A673 (cell line): ENCODE measurements at places on chromosomes 5 and 9.

GRCh38 chr5:179766726-179767455 lies 26.9 kb upstream of the LTC4S start:
- no peak for DNase-seq

DNA sequence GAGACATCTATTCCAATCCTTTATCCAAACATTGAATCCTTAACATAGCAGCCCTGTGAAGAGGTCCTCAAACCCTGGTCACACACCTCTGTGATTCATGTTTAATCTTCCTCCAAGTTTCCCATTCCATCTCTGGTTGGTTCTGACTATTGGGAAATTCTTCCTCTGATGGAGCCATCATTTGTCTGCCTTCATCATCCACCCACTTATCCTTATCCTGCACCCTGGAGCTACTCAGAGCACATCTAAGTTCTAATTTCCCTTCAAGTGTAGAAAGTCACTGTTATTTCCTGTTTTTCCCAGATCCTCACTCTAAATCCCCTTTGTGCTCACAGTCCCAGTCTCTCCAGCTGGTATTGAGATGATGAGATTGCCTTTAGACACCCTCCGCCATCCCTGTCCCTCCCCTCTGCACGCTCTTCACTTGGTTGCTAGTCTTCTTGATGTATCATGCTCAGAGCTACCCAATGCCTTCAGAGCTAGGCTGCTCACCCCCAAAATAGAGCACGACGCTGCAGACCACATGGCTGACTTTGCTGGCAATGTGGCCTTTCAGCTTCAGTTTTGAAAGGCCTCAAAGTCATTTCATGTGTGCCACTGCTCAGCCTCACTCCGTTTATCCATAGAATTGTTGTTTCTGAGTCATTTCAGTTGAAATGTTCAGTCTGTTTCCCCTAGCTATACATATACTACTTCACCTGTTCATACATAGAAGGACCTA lies 154.3 kb downstream of the PALM2AKAP2 start:
- DNase-seq, result no peak

DNA sequence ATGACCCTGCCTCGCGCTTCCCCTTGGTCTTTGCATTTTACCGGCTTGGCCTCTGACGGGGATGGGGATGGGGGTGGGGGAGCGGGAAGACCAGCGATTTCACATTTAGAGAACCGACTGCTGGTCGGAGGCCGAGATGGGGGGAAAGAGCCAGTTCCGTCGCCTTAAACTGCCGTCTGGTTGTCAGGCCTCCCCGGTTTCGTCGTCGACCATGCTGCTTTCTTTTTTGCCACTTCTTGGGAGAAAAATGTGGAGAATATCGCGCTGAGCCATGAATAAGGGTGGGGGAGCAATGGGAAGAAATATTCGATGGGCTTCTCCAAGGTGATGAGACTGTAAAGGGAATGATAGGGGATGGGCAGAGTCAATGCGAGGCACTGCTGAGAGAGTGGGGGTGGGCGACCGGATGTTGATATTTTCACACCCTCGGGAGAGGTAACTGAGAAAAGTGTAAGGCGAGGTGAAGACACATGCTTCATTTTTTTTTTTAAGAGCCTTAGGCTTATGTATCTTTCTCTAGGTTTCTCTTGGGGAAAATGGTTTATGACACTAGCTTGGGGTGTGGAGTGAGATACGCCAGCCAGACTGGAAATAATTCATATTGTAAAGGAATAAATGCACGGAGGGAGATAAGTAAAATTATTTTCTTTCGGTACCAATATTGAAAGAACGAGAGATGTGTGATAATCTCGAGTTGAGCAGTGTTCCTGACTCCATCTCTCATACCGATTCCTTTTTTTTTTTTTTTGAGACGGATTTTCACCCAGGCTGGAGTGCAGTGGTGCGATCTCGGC lies 1.1 kb downstream of the KIF2A start:
- peak; percentile 58 for DNase-seq

GRCh38 chr5:63483338-63483737 lies 478.9 kb downstream of the HTR1A start:
- no peak for DNase-seq

DNA sequence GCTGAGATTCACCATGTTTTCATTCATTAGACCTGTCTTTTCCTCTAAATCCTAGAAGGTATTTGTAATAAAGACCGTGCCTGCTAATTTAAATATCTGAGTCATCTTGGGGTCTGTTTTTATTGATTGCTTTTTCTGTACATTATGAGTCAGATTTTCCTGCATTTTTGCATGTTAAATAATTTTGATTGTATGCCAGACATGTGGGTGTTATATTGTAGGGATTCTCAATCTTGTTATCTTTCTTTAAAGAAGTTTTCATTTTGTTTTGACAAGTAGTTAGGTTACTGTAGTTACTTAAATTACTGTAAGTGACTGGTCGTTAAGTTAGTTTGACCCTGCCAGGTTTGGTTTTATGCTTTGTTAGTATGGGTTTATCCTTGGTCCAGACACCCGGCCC lies 35.1 kb downstream of the EXOSC2 start:
- peak; percentile 71 for DNase-seq

DNA sequence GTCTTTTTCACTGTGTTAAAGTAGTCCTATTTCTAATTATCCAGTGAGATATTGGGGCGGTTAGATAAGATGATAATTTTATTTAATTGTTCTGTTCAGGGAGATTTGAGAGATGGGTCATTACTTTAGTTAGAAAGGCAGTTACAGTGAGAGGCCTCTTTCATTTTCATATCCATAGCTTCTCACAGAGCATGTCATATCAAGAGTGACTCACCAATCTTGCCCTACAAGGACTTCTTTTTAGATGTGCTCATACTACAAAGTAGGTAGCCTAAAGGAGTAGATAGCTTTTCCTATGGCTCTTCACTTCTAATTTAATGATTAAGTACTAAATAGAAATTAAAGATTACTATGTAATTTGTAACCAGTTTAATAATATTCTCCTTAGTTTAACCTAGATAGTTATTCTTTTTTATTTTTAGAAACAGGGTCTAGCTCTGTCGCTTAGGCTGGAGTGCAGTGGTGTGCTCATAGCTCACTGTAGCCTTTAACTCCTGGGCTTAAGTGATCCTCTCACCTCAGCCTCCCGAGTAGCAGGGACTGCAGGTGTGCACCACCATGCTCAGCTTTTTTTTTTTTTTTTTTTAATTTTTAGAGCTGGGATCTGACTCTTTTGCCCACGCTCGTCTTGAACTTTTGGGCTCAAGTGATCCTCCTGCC lies 71.0 kb downstream of the FER start:
- DNase-seq, result peak; percentile 5

DNA sequence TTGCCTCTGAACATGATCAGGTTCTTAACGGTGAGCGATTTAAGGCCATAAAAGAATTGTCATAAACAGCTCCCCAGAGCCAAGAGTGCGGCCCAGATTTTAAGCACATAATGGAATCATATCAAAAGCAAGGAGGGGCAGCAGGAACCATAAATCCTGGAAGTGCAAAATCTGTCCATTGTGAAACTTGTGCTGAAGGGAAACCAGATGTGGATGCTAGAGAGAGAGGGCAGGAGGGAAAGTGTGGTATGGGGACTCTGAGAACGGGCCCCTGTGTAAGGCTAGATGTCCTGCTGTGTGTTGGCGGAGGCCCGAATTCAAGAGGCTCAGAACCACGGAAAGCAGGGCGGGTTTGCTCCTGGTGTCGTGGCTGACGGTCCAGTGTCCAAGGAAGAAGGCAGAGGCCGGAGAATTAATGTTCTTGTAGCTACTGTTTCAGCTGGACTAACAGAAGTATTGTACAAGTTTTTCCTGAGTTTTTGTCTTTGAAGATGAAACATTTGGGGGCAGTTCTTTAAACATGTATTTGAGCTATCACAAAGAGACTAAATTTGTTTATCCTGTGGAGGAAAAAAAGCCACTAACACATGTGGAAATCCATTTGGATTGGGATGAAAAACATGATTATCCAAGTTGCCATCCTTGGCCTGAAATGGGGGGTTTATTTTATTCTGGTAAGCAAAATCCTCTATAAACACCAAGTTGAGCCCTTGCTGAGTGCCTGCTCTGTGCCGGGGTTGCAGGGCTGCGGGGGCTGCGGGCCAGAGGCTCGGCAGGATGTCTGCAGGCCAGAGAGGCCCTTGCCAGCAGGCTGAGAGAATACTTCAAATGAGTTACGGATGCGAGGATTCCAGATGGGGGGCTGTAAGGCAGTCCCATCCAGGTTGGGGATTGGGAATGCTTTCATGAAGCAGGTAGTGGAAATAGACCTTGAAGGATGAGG lies 9.2 kb upstream of the CXCL14 start:
- no peak for DNase-seq

DNA sequence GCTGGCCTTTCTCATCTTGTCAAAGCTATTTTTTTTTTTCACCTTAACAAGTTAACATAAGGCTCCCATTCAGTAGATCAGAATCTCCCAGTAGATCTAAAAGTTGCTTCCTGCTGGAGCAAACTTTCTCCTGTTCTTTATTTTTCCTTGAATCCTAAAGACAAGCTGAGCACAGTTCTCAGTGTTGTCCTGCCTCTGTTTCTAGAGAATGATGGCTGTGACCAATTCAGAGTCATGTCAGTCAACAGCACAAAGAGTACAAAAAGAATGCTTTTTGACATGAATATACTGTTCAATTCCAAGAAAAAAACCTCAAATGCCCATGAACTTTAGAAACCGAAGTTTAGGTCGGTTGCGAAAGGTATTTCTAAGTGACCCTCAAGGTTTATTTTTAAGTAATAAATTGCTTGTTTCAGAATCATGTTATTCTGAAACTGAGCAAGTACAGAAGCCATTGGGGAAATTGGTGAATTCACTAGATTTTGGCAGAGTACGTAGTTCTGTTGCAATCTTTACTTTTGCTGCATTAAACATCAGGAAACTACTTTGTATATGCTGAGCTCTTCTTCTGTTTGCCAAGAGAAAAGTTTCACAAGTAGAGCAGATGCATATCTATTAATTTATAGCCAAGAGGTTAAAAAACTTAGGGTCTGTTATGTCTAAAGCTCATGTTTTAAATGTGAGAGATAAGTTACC lies 161.7 kb upstream of the RPS23 start:
- DNase-seq, result no peak

- peak; percentile 22 for DNase-seq
These were observed 292.8 kb downstream of the YTHDC2 start for GRCh38 chr5:113806250-113806649.

DNA sequence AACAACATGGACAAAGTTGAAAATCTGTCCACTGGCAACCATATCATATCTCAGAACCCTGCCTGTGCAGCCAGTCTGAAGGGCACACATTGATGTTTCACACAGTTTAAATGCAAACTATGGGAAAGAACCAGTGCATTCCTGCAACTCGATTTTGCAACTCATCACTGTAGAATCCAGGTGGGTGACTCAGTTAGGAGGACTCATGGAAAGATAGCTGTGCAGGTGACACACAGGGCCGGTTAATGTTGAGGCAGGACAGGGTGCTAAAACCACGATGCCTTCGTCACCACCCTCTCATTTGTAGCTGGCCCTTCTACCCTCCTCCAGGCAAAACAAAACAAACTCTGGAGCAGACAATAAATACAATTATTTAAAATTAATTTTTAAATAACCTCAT lies 62.8 kb downstream of the TLE1 start:
- DNase-seq, result no peak

- DNase-seq, result peak; percentile 0
These were observed 366.9 kb downstream of the DMRTA1 start for GRCh38 chr9:22813529-22813928.

- DNase-seq, result peak; percentile 15
These were observed 33.5 kb upstream of the ADAM19 start for GRCh38 chr5:157608972-157609565.

DNA sequence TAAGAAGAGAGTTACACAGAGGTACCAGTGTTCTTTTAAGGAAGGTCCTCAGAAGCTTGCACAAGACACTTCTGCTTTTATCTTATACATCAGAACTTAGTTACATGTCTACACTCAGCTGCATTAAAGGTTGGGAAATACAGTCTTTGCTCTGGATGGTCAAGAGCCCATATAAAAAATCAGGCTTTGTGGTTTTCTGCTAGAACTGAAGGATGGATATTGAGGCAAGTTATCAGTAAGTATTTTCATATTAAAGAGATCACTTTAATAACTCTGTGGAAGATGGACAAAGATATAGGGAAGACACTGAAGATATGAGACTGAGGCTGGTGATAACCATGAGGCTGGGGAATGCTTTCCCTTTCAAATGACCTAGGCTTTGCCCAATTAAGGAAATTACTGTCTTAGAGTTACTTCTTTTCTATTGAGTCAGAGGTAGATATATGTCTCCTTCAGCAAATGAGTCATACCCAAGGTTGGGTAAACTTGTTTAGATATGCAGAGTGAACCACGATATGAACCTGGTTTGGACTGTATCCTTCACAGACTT lies 87.0 kb upstream of the TNC start:
- DNase-seq, result no peak

DNA sequence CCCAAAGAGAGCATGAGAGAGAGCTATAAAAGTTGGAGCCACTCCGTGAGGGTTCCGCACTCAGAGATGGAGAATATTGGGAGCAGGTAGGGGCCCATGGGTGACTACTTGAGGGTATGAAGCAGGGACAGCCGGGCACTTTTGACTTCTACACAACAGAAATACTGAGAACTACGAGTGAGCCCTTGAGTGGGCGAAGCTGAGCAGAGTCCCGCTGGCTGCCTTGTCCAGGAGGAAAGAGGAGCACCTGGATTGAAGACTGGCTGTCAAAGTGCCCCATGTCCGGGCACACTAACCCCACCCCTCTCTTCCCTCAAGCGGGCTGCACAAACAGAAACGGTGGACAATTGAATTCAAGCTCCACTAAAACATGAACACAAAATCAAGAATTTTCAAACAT lies 33.6 kb downstream of the FYB1 start:
- no peak for DNase-seq

DNA sequence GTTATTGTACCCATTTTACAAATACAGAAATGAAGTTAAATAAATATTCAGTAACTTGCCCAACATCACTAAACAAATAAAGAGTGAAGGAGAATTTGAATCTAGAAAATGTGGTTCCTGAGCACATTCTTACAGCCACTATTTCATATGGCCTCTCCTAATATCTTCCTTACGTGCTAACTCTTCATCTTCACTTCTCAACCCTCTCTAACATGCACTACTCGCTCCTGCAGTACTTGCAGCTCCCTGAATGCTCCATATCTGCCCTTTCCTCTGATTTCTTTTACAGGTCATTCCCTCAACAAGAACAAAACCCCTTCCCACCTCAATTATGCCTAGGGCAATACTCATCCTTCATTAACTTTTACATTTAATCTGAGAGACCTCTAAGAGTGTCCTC lies 711.5 kb downstream of the CETN3 start:
- no peak for DNase-seq

DNA sequence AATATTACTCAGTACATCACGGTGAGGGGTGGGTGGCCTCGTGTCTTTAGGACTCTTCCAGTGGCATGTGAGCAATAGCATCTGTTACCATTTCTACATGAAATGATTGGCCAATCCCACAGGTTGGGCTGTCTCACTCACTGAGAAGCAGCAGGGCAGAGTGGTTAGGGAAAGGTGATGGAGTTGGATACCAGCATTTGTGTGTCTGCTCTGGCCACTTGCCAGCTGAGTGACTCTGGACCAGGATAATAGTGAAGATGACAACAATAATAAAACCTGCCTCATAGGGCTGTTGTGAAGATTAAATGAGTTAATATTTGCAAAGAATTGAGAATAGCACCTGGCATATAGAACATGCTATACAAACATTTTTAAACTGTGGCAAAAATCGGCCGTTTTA lies 42.0 kb downstream of the IQGAP2 start:
- DNase-seq, result no peak

- DNase-seq, result no peak
These were observed 720.2 kb upstream of the TYRP1 start for GRCh38 chr9:11973011-11973410.

GRCh38 chr5:167945542-167946384 lies 345.7 kb upstream of the WWC1 start:
- peak; percentile 24 for DNase-seq
